NCI-H2081 (cell line): ENCODE measurements at places on chromosomes 4 and X.

GRCh38 chrX:73213734-73214425 is 771 bp downstream of the NAP1L2 start:
- DNase-seq, result no peak

DNA sequence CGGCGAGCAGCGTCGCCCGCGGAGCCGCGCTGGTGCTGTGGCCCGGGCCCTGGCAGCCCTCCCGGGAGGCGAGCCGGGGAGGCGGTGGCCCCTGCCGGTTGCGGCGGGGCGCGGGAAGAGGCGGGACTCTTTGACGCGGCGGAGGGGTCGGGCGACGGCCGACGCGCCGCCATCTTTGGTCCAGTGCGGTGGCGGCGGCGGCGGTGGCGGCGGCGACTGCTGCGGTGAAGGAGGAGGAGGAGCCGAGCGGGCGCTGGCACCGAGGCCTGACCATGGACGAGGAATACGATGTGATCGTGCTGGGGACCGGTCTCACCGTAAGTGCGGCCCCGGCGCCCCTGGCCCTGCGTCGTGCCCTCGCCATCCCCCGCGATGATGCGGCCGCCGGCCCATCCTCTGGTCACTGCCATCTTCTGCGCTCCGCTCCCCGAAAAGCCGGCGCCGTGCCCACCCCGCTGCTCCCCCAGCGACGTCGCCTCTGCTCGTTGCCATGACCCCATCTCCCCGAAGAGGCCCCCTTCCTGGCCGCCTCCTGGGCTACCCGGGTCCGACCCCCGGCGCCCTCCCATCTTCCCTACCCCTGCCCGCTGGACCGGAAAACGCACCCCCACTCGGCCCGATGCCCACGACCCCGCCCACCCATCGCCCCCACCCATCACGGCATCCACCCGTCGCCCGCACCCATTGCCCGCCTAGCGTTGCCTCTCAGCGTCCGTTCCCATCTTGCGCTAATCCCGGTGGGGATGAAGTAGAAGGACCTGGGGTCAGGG is at the start of gene GDI1:
Gene GDI1 (plus strand): TSS at position 172 of the 770 bp plus-strand sequence. CDS start 101 bp downstream, at position 273.
- DNase-seq, result no peak

GRCh38 chr4:13521047-13521446 is 23.3 kb downstream of the NKX3-2 start:
- no peak for DNase-seq

GRCh38 chr4:1644891-1645657 is 39.0 kb downstream of the FAM53A start:
- DNase-seq, result no peak

DNA sequence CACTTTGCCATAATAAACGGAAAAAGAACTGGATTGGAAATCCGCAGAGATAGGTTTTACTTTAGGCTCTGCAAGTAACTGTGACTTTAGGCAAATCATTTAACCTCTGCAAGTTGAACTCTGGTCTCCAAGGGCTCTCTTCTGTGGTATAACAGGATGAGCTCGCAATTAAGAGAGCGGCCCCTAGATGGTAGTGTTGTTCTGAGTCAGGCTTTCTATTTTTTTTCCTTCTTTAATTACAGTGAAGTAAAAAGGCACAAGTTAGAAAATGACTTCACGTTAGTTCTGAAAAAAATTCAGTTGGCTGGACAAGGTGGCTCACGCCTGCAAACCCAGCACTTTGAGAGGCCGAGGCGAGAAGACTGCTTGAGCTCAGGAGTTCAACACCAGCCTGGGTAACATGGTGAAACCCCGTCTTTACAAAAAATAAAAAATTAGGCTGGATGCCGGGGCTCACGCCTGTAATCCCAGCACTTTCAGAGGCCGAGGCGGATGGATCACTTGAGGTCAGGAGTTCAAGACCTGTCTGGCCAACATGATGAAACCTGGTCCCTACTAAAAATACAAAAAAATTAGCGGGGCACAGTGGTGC is 18.0 kb downstream of the RPS3A start:
- DNase-seq, result peak; percentile 57

- no peak for DNase-seq
Observed at GRCh38 chr4:118279328-118279727, 73.5 kb downstream of the PRSS12 start.
